ENCODE measurements at places on chromosomes 11 and 22. TPM values are rescaled to one million over a fixed set of nuclear protein-coding genes. Genes with fewer than 3 reads are reported as not detected.

MMP27 gene
- not detected for total RNA-seq

FXYD6 gene
- 1.1 TPM for total RNA-seq

HYOU1 gene
- 353 TPM for total RNA-seq

POTEH gene
- not detected for total RNA-seq

C1QTNF4 gene
- total RNA-seq: 0.34 TPM

CCDC15 gene
- 2.9 TPM for total RNA-seq

OR56B4 gene
- not detected for total RNA-seq

DNA sequence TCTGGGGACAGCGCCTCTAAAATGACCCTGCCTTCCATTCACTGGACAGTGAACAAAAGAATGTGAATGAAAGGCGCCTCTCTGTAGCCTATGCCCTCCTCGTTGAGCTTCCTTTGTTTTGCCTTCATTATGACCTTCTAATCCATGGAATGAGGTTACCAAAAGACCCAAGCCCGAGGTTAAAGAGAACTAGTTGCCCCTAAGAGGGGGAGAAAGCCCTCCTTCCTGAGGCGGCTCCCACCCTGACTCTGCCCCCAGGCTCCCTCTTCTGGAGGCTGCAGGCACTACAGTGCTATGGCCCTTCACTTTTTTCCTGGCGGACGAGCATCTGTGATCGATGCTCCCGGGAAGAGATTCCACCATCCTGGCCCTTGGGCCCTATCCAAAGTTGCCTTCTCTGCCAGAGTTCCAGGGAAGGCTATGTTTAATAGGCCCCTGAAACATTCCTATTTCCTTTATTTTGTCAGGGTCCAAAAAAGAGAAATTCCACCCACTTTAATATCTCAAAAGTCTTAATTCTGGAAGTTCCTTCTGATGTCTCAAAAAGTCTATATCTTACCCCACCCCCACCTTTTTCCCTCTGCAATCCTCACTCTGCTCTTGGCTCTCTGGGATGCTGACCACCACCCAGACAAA is 147.3 kb downstream of the FEZ1 start:
- peak; percentile 60 for DNase-seq

- DNase-seq: no peak
Observed at GRCh38 chr11:44268614-44269080, 41.3 kb downstream of the ALX4 start.

DNA sequence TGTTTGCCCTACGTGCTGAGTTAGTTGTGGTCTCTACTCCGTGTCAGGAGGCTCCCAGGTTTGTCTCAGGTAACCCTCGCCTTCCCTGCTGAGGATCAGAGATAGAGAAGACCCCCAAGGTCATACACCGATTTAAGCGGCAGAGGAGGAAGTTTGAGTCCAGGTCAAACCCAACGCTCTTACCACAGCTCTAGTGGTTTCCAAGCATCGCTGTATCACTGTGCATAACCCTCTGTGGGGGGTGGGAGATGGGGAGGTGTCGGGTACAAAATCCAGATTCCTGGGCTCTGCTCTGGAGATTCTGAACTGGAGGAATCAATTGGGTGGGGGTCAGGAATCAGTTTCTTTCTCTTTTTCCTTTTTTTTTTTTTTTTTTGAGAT is 627 bp downstream of the DNAJC4 start:
- peak; percentile 23 for DNase-seq

DNA sequence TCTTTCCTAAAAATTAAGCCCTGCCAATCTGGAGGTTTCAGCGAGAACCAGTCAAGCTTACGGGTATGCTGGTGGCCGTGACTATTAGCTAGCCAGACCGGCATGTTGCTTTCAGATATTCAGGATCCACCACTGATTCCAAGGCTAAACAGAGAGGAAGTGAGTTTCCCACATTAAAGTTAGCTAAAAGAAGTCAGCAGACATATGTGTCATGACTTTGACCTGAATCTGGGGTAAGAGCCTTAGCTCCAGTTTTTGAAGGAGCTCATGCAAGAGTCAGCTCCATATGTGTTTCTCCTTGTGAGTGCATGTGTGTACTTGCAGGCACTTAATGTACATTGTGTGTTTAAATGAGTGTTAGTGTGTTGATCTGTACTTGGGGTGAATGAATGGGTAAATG is 1.4 kb downstream of the ZFPL1 start:
- DNase-seq: no peak

GRCh38 chr11:111379602-111380136 is 594 bp upstream of the POU2AF1 start:
- DNase-seq: no peak

GRCh38 chr11:44977493-44977984 is 26.9 kb upstream of the TP53I11 start:
- peak; percentile 69 for DNase-seq

DNA sequence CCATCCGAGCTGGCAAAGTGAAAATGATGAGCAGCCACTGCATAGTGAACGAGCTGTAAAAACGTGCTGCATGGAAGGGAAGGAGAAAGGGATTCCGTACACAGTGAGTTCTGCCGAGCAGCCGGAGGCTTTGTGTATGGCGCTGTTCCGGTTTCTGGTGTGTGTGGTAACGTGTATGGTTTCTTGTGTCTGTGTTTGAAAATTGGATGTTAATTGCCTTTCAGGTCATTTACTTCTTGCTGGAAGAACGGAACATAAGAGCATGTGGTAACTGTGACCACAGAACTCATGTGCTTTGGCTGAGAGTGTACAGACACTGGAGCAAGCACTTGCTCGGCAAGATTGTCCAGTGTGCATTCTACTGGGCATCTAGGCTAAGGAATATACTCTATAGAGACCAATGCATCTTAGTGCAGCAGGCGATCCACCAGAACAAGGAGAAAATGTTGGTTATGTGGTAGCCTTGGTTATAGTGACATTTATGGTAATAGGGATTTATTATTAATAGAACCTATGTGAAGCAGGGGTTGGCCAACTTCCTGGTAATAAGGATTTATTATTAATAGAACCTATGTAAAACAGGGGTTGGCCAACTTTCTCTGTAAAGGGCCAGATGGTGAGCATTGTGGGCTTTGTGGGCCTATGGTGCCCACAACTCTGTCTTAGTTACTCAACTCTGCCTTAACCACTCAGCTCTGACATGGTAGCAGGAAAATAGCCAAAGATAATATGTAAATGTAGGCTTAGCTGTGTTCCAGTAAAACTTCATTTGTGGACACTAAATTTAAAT is 49.2 kb downstream of the GRAMD1B start:
- no peak for DNase-seq

- DNase-seq: no peak
Observed at GRCh38 chr11:134350381-134350780, 18.6 kb downstream of the GLB1L2 start.
